Spleen (tissue), 13 donors: ENCODE measurements at places on chromosomes 2 and 18. TPM values are rescaled to one million over a fixed set of nuclear protein-coding genes. Genes with fewer than 3 reads are reported as not detected.

The ZNF142 gene
- 4.4 TPM for polyA plus RNA-seq

The ZAP70 gene
- 49.2 TPM for polyA plus RNA-seq

- H3K4me1 ChIP-seq: no peaks in the 10 kb centered on the region
- no peak overlapping the region for H3K27ac ChIP-seq
- no peaks in the 10 kb centered on the region for H3K27me3 ChIP-seq
- no peaks in the 10 kb centered on the region for H3K36me3 ChIP-seq
- DNase-seq: no peak
- H3K4me3 ChIP-seq: no peak overlapping the region
Measured at GRCh38 chr2:228549441-228550007, 368.0 kb upstream of the SPHKAP start.

The PDE11A gene
- 0.13 TPM for polyA plus RNA-seq

The CHRNG gene
- 0.06 TPM for polyA plus RNA-seq

- no peaks in the 10 kb centered on the region for H3K4me1 ChIP-seq
- no peak overlapping the region for H3K4me3 ChIP-seq
- no peaks in the 10 kb centered on the region for H3K27me3 ChIP-seq
- no peak overlapping the region for H3K27ac ChIP-seq
- DNase-seq: no peak
Measured at GRCh38 chr2:232299084-232299483, 79.5 kb upstream of the ALPP start.

GRCh38 chr2:138956116-138956515, 175.9 kb upstream of the NXPH2 start:
- no peak for DNase-seq
- H3K36me3 ChIP-seq: no peaks in the 10 kb centered on the region
- H3K27ac ChIP-seq: no peak overlapping the region
- H3K4me1 ChIP-seq: no peaks in the 10 kb centered on the region
- no peak overlapping the region for H3K4me3 ChIP-seq
